ENCODE measurements at places on chromosomes 1 and 21.

DNA sequence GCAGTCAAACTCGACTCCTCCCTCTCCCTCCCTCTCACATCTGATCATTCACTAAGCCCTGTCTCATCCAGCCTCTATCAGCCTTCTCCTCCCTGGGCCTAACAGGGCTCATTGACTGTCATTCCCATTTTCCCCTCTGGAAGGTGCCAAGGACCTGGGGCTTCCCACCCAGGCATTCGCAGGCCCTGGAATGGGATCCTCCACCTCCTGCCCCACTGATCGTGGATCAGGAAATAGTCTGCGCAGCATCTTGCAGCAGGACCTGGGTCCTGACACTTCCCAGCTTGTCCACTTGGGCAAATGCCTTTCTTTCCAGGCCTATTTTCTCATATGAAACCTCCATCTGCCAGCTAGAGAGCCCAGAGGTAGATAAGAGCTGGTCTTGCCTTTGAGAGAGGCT is 71.2 kb upstream of the ZC3H12A start:
- no peak for DNase-seq

DNA sequence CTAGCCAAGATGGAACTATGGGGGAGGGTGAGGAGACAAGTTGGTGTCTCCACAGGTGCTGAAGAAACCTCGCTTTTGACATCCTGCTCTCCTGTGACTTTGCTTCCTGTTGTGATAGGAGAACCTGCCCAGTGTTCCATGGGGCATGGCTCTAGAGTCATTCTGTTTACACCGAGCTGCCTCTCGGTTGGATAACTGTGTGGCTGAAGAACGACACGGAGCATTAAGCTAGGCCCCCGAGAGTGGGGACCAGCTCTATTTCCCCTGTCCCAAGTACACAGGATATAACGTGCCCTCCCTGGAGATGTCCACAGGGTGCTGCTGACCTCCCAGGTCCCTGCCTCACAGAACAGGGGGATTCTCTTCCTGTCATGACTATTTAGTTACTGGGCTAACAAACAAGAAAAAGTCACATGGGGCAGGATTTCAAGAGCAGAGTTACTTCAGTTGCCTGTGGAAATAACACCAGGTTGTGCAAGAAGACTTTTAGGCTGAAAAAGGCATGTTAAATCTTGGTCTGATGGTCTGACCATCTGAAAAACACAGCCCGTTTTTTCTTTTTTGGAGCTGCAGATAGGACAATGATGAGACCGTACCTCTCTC is 29.4 kb upstream of the PPP2R5A start:
- DNase-seq: no peak

DNA sequence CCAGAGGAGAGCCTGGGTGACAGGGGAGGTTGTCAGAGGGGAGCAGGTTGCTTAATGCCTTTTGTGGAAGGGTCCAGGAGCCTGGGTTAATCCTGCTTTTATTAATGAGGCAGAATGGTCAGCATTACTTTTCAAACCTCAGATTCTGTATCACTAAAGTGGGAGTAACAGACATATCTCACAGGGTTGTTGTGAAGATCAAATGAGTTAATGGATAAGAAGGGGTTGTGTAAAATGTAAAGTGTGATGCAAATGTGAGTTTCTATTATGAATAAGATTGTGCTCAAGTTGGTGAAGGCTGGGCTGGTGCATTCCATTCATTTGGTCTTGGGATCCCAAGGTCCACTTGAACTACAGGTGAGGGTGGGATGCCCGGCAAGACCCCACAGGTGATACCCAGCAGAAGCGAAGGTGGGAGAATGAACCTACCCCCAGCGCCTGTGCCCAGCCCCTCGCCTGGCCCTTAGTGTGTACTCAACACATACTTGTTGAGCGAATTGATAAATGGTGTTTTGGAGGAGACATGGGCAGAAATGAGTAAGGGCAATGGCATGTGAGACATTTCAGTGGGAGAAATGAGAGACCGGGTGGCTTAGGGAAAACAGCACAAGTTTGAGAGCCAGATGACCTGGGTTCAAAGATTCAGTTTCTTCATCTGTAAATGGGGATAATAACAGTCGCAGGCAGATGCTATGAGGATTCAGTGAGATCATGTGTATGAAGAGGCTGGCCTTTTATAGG is 6.2 kb downstream of the SLC26A9 start:
- no peak for DNase-seq

- DNase-seq: no peak
Measured at GRCh38 chr1:57889676-57890320, 465.9 kb upstream of the DAB1 start.

DNA sequence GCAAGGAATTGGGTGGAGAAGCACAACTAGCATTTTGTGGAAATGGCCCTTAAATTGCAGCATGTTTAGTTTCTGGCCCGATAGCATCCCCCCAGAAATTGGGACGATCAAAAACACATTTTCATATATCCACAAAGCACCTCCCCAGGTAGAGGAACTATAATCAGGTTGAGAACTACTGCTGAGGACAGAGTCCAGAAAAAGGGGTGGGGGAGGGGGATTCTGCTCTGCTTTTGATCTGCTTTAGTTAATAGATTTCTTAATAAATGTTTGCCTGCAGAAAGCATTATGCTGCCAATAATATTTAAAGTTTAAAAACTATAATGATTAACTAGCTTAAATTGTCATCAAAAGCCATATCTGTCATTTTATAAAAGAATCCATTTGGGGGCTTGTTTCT is 14.4 kb upstream of the DYNLT5 start:
- no peak for DNase-seq

Measured in activated T-cell treated with anti-CD3 and anti-CD28 coated beads for 48 hours (primary cell).